Fibroblast of lung (primary cell): ENCODE measurements at places on chromosomes 11 and 22.

- DNase-seq = no peak
Measured at GRCh38 chr22:44455151-44455962, 42.7 kb downstream of the RTL6 start.

DNA sequence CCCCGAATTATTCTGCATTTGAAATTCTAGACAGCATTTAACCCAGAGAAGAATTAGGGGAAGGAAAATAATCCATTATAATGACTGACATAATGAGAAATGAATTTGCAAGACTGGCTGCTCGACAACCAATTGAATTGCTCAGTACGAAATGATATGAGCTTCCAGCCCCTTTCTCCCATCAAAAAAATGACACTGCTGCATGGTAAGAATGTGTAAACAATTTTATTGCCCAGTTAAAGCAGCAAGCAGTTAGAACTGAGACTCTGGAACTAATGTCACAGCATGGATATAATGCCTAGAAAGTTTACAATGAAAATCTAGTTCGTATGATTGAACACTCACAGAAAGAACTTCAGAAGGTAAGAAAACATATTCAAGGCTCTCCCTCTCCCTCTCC is 24.7 kb upstream of the PCF11 start:
- DNase-seq = no peak

DNA sequence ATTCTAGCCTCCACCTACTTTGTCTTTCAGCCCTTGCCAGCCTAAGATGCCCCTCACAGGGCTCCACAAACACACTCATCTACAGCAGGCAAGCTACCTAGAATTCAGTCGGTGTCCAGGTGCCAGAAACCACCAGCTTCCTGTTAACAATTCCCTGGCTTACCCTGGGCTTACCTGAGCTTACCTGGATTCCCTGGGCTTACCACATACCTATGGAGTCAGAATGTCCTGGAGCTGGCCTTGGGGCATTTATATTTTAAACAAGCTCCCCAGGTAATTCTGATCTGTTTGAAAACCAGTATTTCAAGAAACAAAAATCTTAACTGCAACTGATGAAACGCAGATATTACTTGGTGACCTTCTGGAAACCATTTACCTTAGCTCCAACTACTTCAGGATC is 123.6 kb downstream of the SLC1A2 start:
- DNase-seq = no peak

DNA sequence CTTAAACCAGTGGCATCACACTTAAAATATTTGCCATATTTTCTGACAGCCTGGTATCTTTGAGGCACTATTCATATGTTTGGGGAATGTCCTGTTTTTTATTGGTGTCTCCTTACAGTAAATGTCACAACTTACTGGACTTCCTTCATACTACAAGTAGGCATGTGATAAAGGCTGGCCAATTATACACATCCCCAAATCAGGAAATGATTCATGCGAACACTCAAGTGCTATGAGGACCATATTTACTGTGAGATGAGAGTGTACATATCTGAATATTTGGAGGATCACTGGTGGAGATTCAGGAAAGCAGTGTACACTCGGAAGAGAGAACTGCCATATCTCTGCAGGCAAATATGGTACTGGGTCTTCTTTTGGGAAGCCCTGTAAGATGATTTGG is 913.8 kb upstream of the CHORDC1 start:
- peak; percentile 1 for DNase-seq

- DNase-seq = no peak
Measured at GRCh38 chr11:116792869-116793771, 1.4 kb upstream of the APOA5 start.

DNA sequence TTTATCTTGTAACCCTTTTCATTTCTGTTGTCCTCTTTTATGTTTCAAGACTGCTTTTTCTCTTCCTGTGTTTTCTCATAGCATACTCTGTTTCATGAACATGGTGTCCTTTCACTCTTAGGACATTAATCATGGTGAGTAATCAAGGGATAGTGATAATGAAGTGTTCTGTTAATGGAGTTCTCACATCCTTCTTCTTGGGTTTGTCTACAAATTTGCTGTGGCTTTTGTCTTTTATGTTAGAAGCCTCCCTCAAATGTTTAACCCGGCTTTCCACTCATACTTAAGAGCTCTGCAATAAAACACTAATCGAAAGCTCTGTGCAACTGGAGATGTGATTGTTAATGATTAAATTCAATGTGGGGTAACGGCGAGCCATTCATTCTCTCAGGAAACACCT is 593.6 kb downstream of the NELL1 start:
- DNase-seq = no peak

GRCh38 chr11:94424662-94425061 is 23.4 kb upstream of the GPR83 start:
- DNase-seq = peak; percentile 34

DNA sequence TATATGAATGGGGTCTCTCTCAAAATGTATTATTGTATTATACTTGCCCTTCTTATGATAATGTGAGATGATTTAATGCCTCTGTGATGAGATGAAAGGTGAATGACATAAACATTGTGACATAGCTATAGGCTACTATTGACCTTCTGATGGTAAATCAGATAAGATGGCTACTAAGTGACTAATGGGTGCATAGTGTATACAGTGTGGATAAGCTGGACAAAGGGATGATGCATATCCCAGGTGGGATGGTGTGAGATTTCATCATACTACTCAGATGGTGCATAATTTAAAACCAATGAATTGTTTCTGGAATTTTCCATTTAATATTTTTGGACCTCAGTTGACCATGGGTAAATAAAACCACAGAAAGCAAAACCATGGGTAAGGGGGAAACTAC is 243.5 kb downstream of the SBF2 start:
- peak; percentile 57 for DNase-seq

DNA sequence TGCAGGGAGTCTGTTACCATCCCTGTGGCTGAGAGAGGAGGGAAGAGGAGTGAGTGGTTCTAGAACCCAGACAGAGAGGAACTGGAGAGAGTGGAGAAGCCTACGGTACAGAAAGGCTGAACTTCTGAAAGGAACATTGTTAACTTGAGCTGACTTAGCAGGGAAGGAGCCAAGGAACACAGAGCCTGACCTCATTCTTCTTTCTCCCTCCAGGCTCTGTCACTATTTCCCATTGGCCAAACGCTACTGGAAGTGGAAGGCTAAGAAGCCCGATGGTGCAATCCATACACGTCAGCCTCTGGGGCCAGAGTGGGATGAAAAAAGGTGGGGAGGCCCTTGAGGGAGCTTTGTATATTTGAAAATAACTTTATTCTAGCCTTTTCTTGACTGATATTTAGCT is 16.5 kb upstream of the WT1 start:
- no peak for DNase-seq

DNA sequence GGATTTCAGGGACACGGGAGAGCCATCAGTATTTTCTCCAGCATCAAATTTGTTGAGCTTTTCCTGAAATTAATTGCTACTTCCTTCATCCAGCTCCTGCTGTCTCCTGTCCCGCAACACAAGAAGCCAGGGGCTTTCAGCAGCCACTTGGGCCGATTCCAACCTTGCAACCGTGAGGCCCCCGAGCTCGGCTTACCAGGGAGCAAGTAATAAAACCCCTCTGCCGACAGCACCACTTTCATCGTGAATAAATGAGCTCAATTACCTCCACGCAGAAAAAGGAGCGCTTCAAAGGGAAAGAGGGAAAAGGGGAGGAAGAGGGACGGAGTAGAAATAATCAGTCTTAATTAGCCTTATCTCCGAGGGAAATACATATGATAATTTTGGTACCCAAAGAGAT is 76.6 kb downstream of the CELSR1 start:
- no peak for DNase-seq

DNA sequence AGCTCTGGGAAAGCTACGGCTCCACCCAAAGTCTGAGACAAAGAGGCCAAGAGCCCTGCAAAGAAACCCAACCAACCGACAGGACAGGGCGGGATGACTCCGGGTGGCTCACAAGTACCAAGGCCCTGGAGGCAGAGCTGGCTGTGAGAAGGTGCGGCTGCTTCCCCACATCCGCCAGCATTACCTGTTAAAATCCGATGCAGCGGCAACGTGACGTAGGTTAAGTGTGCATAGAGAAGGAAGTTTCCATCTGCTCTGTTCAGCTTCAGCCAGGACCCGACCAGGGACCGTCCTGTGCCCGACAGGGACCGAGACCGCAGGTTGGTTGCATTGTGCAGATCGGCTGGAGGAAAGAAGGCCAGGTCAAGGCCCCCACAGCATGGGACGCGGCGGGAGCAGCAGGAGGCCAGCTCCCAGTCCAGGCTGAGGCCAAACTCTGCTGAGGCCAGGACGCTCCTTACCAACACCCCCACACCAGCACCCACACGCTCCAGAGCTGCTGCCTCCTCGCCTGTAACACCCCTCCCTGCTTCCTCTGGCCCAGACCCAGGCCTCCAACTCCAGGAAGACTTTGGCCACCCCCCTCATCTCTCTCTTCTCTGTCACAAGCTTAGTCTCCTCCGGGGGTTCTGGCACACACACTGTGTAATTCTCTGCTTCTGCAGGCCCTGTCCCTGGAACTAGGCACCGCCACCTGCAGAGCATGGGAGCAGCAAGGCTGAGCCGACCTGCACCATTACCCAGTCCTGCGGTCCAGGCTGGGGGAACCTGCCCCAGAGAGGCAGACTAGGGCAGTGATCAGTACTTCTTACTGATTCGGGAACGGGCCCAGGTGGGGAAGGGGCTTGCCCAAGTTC is 34.1 kb downstream of the NUP50 start:
- no peak for DNase-seq

DNA sequence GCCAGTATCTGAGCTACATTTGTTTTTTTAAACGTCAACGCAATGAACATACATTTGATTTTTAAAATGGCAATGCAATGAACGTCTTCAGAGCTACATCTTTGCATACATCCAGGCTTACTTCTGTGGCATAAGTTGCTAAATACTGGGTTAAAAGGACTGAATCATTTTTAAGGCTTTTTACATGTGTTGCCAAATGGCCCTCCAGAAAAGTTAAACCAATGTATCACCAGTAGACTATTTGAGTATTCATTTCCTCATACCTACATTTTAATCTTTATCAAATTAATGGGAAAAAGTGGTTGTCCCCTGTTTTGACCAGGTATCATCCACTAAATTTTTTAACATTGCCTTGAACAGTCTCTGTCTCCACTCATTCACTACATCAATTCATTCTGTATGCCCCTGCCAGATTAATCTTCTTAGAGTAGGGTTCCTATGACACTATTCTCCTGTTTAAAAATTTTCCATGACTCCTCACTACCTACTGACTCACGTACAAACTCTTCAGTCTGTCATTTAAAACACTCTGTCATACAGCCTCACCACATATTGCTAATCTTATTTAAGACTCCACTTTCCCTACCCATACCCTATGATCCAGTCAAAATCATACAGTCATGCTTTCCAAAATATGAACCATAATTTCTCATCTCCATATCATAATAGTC is 12.4 kb upstream of the PRRG4 start:
- no peak for DNase-seq

DNA sequence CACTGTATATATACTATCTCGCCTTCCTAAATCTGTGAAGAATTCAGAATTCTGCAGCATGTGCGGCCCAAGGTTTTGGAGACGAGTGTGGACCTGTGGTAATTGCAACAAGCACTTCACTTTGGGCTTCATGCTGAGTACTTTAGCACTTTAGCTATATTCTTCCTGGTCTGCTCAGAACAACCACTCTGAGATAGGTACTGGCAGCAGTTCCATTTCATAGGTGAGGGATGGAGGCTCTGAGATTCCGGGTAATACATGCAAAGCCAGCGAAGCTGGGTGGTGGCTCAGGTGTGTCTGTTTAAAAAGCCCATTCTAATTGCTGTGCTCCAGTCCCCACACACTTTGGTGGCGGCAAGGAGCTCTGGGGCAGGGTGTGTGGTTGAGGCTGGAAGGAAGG is 6.4 kb downstream of the ELF5 start:
- no peak for DNase-seq

DNA sequence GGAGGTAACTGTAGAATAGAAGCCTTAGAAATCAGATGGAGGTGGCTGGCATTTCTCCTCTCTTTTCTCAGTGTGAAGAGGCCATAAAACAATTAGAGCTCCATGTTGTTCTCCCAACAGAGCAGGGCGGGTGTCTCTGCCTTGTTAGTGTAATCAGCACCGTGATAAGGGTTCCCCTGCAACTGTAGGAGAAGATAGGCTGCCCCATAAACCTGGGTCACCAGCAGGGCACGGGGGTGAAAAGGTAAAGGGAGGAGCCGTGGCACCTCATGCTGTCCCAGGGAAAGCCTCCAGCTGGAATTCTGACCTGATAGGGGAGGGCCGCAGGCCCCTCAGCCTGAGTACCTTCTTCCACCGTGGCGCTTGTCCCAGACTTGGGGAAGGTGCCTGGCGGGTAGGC is 68.7 kb downstream of the ISX start:
- DNase-seq = no peak

GRCh38 chr11:109641549-109641948 is 219.6 kb downstream of the C11orf87 start:
- DNase-seq = peak; percentile 1

DNA sequence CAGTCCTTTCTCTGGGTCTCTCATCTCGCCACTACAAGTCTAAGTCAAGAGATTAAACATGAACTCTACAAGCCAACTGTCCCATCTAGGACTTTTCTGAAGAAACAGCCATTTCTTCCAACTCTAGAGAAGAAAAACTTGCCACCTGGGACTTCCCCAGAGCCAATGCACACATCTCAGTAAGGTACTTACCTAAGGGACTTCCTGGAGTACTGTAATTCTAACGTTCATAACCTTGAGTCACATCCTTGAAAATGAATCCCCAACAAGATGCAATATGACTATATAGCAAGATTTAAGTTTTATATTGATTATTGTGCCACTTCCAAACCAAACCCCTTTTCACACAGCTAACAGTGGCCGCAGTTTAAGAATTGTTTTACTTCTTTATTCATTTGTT is 11.9 kb upstream of the ISX start:
- DNase-seq = no peak

DNA sequence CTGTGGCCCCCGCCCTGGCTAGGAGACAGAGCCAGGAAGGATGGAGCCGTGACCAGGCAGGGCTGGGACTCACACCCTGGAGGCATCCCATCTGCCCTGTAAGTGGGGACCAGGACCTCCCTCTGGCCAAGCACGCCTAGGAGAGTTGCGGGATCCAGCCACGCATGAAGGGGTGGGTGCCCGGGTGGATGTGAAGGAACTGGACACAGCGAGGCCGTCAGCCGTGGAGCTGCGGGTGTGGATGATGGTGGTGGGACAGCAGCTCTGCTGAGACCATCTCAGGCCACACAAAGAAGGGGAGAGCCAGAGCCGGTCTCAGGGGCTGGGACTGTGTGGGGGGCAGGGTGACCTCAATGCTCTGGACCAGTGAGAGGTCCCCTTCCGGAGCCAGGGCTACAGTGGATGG is 746.4 kb downstream of the BRD1 start:
- DNase-seq = no peak

GRCh38 chr11:75697906-75698581 is 19.6 kb upstream of the MOGAT2 start:
- no peak for DNase-seq

GRCh38 chr11:1749395-1750351 is 722 bp downstream of the IFITM10 start:
- peak; percentile 58 for DNase-seq

- DNase-seq = peak; percentile 5
Measured at GRCh38 chr11:19551457-19551856, 161.2 kb upstream of the NAV2 start.

GRCh38 chr11:45671246-45672171 is 6.1 kb upstream of the CHST1 start:
- DNase-seq = no peak

- DNase-seq = no peak
Measured at GRCh38 chr11:15618583-15619032, 503.9 kb downstream of the INSC start.

- no peak for DNase-seq
Measured at GRCh38 chr11:65862941-65863888, 3.0 kb downstream of the MUS81 start.

GRCh38 chr11:116179401-116179800 is 593.4 kb downstream of the BUD13 start:
- DNase-seq = no peak
